ENCODE measurements at places on chromosomes 2 and 18. TPM values are rescaled to one million over a fixed set of nuclear protein-coding genes. Genes with fewer than 3 reads are reported as not detected.

PLCL1 gene
- 0.07 TPM for total RNA-seq

GIGYF2 gene
- total RNA-seq = 70.0 TPM

NEDD4L gene
- total RNA-seq = 213 TPM

REG3G gene
- total RNA-seq = not detected

SERPINB3 gene
- 0.68 TPM for total RNA-seq

ZNF385B gene
- 0.86 TPM for total RNA-seq

ATF2 gene
- 46.1 TPM for total RNA-seq

EN1 gene
- 2.3 TPM for total RNA-seq

NEMP2 gene
- total RNA-seq = 10.2 TPM

CFLAR gene
- total RNA-seq = 232 TPM

RNF125 gene
- total RNA-seq = 0.50 TPM

CDH2 gene
- 1.5 TPM for total RNA-seq

PAX8 gene
- 14.5 TPM for total RNA-seq

MC2R gene
- not detected for total RNA-seq

SIX2 gene
- not detected for total RNA-seq

TRIP12 gene
- 252 TPM for total RNA-seq

UGT1A6 gene
- total RNA-seq = 116 TPM

ACADL gene
- 1.0 TPM for total RNA-seq

FBXO48 gene
- total RNA-seq = 2.4 TPM

RPRD1A gene
- 68.8 TPM for total RNA-seq

ACMSD gene
- total RNA-seq = not detected

ECEL1 gene
- not detected for total RNA-seq

TMBIM1 gene
- total RNA-seq = 289 TPM

OR6B2 gene
- total RNA-seq = not detected

IL37 gene
- 2.0 TPM for total RNA-seq

ACTG2 gene
- total RNA-seq = not detected

OBSL1 gene
- 76.5 TPM for total RNA-seq

SERPINB12 gene
- total RNA-seq = not detected

CRYBA2 gene
- not detected for total RNA-seq

ZNF514 gene
- total RNA-seq = 14.0 TPM

EFHD1 gene
- total RNA-seq = 0.47 TPM
